ENCODE measurements at places on chromosomes 11 and 22.
A peak's percentile ranks its signal among the peaks of the same experiment; 100 is the strongest.

GRCh38 chr22:49300951-49301397, 526.7 kb downstream of the BRD1 start:
- DNase-seq = no peak

GRCh38 chr11:123628936-123629683, 25.3 kb downstream of the SCN3B start:
- no peak for DNase-seq

DNA sequence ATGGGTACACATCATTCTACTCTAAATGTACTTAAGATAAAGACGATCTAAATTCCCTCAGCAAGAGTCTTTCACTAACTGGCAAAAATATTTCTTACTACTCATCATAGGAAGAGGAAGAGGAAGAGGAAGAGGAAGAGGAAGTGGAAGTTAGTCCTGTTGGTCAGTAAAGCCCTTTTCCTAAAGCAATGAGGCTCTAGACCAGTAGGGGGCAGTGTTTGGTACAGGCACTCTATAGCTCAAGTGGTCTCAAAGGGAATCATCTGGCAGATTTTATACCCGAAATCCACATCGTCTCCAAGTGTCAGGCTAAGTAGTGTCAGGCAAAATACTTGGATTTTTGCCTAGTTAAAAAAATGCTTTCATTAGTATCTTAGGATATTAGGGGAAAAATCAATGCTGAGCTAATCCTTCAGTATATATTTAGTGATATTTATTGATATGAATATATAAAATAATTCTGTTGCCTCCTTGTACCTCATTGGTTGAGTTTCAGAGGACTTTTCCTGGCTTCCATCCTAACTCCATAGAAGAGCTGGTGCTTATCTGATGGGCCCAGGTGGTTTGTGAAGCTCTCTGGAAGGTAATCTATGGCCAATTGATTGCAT, 7.7 kb downstream of the BLID start:
- peak; percentile 4 for DNase-seq

- peak; percentile 29 for DNase-seq
Measured at GRCh38 chr22:25172153-25172552, 27.5 kb upstream of the CRYBB3 start.

GRCh38 chr22:45180146-45180679, 16.5 kb downstream of the NUP50 start:
- DNase-seq = no peak

DNA sequence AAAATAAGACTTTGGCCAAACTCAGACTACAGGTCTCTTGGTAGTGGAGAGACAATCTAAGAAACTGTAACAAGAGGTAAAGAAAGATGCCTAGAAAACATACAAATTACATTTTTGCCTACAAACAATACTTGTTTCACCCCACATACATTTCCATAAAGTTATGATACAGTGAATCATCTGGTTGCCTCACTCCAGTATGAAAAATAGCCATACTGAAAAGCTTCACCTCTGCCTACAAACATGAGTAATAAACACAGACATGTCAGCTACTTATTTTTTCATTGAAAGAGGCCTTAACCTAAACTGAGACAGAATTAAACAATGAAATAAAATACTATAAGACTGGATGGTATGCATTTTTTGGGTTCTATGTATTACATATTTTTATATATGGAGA, 1463.0 kb downstream of the FAM181B start:
- no peak for DNase-seq

- DNase-seq = no peak
Measured at GRCh38 chr11:76631566-76632308, 38.8 kb downstream of the LRRC32 start.

DNA sequence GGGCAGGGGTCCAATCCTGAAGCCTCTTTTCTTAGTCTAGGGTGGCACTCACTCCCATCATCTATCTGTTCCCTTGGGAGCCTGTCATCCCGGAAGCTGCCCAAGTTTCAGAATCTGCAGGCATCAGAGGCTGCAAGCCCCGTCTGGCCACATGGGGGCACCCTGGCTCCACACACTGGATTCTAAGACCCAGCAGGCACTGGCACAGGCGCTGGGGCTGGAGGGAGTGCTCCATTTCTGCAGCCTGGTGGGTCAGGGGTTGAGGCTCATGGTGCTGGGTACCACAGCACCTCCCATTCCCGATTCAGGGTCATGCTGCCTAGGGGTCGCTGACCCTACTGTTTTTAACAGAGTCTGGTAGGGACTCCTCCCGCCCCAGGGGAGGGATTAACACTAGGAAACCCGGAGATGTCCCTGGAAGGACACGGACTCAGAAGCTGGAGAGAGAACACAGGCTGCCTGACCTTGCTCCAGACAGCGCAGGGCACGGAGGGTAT, 243.9 kb upstream of the SYN3 start:
- peak; percentile 49 for DNase-seq

DNA sequence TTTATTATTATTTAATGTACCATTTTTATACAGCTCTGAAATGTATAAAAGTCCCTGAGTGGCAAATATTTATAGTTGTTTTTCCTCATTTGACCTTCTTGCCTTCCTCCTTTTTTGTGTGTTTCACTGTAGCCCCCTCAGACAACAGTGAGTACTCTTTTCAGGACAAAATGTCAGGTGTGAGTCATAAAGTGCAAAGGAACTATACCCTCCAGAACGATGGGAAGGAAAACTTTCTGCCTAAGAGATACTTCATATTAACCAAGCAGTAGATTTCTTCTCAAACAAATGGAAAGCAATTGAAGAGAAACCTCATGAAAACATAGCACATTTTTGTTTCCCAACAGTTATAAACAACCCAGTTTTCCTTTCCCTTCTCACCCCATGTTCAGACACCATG, 16.1 kb upstream of the MS4A7 start:
- DNase-seq = no peak

GRCh38 chr11:11334607-11335006, 18.4 kb downstream of the CSNK2A3 start:
- DNase-seq = no peak

DNA sequence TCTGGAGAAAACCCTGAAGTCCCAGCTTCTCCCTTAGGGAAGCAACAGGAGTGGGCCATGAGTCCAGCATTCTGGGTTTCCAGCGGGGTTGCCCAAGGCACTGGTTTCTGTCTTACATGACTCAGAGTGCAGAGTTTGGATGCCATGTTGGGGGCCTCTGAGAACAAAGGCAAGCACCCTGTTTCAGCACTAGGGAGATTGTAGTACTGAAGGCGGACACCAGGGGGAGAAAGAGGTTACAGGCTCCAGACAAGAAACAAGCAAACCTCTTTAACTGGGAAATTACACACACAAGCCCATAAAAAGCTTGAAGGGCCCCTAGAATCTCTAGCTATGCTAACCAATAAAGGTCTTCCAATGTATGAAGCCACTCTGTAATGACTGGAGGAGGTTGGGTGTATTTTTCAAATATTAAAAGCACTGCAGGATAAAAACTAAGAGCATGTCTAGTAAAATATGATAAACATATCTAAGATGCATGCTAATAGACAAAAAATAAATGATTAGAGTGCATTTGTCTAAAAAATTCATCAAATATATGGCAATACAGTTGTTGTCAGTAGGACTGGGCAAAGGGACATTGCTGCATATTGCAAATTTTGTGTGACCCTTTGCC, 7.1 kb downstream of the MS4A6E start:
- peak; percentile 71 for DNase-seq

GRCh38 chr11:69443138-69443967, 38.1 kb upstream of the LINC01488 start:
- peak; percentile 72 for DNase-seq

GRCh38 chr11:67504950-67505581, at the start of gene PITPNM1:
Gene PITPNM1 (minus strand): TSS chr11:67505363. CDS start chr11:67504180, 1,183 bp downstream.
- DNase-seq = peak; percentile 71

- DNase-seq = no peak
Measured at GRCh38 chr11:133829566-133829965, 15.7 kb downstream of the SPATA19 start.

- DNase-seq = no peak
Measured at GRCh38 chr11:81658722-81659121, 1074.9 kb downstream of the FAM181B start.

DNA sequence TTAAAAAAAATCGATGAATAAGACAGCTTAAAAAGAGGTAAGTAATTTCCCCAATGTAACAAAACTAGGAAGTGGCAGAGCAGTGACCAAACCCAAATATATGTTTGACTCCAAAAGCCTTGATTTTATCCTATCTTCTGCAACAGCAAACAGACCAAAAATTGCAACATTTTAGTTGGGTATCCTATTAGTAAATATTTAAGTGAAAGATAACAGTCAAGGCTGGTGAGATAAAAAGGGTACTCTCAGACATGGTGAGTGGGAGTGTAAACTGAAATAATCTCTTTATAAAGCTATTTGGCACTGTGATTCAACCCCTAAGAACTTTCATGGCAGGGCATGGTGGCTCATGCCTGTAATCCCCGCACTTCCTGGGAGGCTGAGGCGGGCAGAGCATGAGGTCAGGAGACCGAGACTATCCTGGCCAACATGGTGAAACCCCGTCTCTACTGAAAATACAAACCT, 1.9 kb upstream of the RDX start:
- no peak for DNase-seq

DNA sequence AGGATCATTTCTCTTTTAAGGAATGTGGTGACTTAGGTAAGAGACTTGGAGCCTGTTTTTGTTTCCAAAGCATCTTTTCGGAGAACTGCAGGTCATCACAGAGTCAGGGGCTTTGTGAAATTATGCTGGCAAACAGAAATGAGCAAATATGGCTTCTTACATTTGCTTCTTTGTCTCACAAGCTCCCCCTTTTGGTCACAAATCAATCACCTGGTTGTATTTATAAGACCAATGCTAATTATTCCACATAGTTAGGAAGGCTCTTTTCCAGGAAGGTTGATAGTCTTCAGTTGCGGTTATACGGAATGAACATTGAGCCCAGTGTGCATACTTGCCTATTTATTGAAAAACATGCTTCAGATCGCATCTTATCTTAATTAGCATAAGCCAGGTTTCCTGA, 34.6 kb upstream of the CEP126 start:
- DNase-seq = no peak

GRCh38 chr11:88203604-88204003, 28.4 kb upstream of the RAB38 start:
- DNase-seq = no peak

DNA sequence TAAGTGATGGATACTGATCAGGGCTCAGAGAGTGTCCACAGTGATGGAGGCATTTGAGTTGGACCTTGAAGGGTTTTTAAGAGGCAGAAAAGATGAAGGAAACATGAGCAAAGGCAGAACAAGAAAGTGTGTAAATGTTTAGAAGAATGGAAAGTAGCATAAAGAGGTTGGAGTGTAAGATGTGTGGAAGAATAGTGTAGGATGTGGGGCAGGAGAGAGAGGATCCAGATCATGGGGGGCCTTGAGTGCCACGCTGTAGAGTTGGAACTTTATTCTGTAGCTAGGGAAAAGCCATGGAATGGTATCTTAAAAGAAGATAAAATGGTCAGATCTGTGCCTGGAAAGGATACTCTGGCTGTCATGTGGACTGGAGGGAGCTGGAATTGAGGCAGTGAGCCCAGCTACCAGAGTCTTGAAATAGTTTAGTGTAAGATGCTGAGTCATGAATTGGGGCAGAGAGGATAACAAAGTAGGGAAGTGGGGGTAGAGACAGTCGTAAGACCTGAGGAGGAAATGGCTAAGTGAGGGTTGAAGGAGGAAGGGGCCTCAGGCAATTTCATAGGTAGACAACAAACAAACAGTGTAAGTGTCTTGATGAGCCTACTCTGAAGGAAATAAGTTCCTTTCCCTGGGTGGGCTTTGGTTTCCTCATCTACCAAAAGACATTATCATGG, 6.7 kb downstream of the KCNE3 start:
- DNase-seq = no peak

GRCh38 chr11:31387379-31387778, 17.7 kb downstream of the DNAJC24 start:
- no peak for DNase-seq

DNA sequence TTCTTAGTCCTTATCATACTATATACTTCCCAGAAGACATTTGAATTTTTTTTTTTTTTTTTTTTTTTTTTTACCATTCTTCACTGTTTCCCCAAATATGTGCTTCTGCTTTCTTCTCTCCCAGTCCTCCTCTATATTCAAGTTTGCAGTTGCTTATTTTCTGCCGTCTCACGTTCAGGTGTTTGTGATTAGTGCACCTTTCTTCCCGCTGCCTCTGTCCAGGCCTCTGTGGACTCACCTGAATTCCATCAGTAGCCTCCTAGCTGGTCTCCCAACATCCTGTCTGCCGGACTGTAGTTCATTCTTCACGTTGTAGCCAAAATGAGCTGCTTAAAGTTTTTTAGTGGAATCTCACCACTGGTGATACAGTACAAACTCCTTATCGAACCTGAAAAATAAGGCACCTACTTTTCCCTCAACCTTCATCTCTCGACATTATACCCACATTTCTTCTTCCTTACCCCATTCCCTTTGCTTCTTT, 795 bp upstream of the MSANTD4 start:
- DNase-seq = no peak

GRCh38 chr22:43218786-43219185, 31.9 kb upstream of the TTLL12 start:
- DNase-seq = no peak

DNA sequence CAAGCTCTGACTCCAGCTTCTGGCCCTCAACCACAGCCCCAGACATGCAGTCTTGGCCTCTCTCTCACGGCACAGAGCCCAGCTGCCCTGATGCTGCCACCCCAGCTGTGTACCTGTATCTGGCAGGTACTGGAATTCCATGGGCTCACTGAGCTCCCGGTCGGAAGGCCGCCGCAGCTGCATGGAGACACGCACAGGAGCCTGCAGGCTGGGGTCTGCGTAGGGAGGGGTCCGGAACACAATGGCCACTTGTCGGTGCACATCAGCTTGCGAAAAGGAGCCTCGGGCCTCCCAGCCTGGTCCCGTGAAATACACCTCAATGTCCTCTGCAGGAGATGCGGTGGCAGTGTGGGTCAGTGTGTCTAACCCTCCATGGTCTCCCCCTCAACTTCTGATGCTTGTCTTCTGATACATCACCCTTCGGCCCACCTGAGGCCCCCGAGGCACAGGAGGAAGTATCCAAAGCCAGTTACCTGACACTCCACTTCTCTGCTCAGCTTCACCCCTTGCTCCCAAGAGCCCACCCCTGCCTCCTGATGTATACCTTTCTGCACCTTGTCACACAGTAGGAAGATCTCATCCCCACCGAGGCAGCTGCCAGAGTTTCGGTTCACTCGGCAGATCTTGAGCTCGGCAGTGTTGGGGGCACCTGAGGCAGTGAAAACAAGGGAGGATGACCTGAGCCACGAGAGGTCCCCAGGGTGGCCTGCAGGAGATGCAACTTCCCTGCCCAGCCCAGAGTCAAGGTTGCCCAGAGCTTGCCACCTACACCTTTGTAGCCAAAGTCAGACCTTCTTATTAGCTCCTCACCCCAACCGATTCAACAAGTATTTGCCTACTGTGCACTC, 4.3 kb downstream of the RELA start:
- DNase-seq = no peak

GRCh38 chr11:33829430-33830141, 55.3 kb upstream of the FBXO3 start:
- DNase-seq = peak; percentile 58

GRCh38 chr22:17787716-17788330, 13.6 kb upstream of the BID start:
- DNase-seq = no peak

- no peak for DNase-seq
Measured at GRCh38 chr11:32080361-32080980, 10.4 kb upstream of the RCN1 start.

GRCh38 chr22:41970601-41971000, 1.4 kb downstream of the SEPTIN3 start:
- no peak for DNase-seq

- no peak for DNase-seq
Measured at GRCh38 chr11:13972043-13972910, 9.8 kb downstream of the SPON1 start.

GRCh38 chr11:57297221-57297620, 27.5 kb downstream of the TNKS1BP1 start:
- DNase-seq = no peak

GRCh38 chr22:28903080-28903479, 19.7 kb downstream of the ZNRF3 start:
- DNase-seq = no peak
